ENCODE measurements at places on chromosomes 1 and 21.
A peak's percentile ranks its signal among the peaks of the same experiment; 100 is the strongest.

GRCh38 chr1:22529901-22530621 lies 33.2 kb upstream of the EPHA8 start:
- no peak for DNase-seq

- no peak for DNase-seq
Observed at GRCh38 chr1:202186327-202186726, 7.3 kb upstream of the LGR6 start.

DNA sequence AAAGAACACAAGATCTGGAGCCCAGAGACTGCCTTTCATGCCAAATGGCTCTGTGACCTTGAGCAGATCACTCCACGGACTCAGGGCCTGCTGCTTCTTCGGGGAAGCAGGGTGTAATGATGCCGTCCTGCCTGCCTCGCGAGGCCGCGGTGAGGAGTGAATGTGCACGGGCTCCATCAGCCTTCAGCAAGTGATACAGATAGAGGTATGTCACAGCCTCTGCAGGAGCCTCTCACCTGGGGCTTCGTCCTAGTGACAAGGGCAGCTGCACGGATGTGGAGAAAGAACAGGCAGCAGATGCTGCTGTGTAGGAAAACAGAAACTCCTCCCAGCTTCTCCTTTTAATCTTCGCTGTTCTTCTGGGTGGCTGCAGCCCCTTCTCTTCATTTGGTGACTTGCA lies 127.5 kb downstream of the KCNN3 start:
- DNase-seq, result no peak

- DNase-seq, result no peak
Observed at GRCh38 chr1:163912170-163912884, 590.6 kb downstream of the NUF2 start.

GRCh38 chr1:31792541-31792940 lies 23.3 kb downstream of the SPOCD1 start:
- DNase-seq, result no peak

DNA sequence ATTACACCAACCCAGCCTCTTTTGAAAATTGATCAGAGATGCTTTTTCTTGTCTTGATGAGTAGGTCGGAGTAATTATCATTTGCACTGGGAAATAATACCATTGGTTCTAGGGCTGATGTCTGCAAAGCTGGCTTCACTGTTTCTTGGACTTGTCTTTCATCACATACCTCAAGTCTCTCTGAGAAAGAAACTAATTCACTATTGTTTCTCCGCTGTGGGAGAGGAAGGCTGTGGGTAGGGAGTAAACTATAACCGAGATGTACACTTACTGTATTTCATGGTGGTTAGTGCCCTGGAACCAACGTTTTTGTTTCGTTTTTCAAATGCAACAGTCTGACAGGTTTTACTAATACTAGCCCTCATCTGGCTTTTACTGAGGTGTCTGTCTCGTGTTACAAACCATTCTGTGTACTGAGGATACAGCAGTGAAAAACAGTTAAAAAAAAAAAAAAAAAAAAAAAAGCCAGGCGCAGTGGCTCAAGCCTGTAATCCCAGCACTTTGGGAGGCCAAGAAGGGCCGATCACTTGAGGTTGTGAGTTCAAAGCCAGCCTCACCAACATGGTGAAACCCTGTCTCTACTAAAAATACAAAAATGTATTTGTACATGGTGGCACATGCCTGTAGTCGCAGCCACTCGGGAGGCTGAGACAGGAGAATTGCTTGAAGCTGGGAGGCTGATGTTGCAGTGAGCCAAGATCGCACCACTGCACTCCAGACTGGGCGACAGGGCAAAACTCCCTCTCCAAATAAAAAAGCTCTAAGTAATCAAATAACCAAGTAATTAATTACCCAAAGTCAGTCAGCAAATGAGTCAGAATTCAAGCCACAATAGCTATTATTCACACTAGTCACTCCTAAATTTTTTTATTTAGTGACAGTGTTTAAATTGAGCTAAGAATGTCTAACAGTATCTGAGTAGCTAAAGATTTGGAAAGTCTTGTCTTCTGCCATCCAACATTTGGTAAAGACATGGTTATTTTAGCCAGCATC lies 23.3 kb downstream of the TOMM20 start:
- no peak for DNase-seq

DNA sequence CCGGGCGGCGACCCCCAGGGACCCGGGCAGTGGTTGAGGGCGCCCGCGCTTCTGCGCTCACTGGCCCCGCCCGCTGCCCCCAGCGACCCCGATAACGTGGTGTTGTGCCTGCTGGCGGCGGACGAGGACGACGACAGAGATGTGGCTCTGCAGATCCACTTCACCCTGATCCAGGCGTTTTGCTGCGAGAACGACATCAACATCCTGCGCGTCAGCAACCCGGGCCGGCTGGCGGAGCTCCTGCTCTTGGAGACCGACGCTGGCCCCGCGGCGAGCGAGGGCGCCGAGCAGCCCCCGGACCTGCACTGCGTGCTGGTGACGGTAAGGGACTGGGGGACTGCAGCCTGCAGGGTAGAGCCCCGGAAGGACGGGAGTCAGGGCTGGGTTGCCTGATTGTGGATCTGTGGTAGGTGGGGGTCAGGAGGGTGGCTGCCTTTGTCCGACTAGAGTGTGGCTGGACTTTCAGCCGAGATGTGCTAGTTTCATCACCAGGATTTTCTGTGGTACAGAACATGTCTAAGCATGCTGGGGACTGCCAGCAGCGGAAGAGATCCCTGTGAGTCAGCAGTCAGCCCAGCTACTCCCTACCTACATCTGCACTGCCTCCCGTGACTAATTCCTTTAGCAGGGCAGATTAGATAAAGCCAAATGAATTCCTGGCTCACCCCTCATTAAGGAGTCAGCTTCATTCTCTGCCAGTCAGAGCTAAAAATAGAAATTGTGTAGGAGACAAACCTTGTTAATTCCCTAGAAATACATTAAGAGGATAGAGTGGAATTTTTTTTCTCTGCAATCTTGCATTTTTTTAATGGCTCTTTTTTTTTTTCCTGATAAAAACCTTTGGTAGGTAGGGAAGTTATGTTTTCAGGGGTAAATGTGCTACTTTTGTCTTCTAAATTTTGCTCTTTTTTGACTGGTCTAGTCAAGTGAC lies 1.5 kb downstream of the GADD45A start:
- DNase-seq, result peak; percentile 91

GRCh38 chr1:169094897-169095569 lies 11.5 kb upstream of the ATP1B1 start:
- no peak for DNase-seq

- peak; percentile 27 for DNase-seq
Observed at GRCh38 chr21:46183910-46184624, at the start of gene SPATC1L. Gene SPATC1L, minus strand, starts transcription at chr21:46184459. Its CDS starts 1,643 bp downstream, at chr21:46182816.

- no peak for DNase-seq
Observed at GRCh38 chr1:111127923-111128643, 11.8 kb downstream of the DRAM2 start.

DNA sequence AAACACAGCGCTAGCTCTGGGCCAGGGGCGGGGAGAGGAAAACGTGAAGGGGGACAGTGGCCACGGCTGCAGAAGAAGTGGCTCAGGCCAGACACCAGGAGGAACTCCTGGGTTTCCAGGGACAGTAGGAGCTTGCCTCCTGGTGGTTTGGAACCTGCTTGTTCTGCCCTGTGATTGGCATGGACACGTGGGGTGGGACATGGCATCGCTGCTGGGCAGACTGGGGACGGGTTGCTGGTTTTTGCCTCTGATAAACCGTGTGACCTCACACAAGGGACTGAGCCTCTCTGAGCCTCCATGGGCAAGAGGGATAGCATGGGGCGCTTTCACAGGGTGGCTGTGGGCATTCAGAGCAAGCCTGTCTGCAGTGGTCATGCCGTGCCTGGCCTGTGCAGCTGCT lies 7.5 kb upstream of the PLCH2 start:
- no peak for DNase-seq

GRCh38 chr1:194155962-194156361 lies 969.5 kb upstream of the B3GALT2 start:
- no peak for DNase-seq

- no peak for DNase-seq
Observed at GRCh38 chr1:235708390-235708962, 58.9 kb upstream of the GNG4 start.

DNA sequence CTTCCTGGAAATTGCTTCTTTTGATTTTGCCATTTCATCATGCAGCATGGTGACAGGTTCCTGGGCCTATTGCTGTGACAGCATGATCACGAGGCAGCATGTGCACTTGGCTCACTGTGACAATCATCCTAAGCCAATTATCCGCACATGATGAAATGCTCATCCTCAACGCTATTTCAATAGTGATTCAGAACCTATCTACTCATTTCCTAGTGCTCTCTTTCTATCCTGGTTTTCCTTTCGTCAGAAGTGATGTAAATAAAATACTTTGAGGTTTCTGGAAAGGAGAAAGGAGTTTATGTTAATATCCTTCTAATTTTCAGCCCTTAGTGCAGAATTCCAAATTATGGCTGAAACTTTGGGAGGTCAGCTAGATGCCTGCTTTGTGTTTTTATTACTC lies 110.6 kb upstream of the ADAMTS5 start:
- DNase-seq, result no peak

- DNase-seq, result peak; percentile 63
Observed at GRCh38 chr1:93081716-93082115, 2.6 kb downstream of the MTF2 start.

GRCh38 chr1:221583465-221583864 lies 158.4 kb downstream of the DUSP10 start:
- DNase-seq, result no peak

DNA sequence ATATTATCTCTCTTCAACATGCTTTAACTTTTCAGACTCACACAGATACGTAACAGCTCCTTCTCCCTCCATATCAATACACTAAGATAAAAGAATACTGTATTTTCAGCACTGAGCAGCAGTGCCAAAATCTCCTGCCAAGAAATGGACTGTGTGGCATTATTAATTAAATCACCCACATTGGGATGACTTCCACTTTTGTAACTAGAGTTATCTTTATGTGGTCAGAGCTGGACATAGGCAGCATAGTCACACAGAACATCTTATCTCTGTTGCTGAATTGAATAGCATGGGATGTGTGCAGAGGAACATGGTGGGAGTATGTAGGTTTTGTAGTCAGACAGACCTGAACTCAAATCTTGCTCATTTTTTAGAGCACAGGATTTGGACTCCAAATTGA lies 41.4 kb upstream of the CACYBP start:
- DNase-seq, result no peak

DNA sequence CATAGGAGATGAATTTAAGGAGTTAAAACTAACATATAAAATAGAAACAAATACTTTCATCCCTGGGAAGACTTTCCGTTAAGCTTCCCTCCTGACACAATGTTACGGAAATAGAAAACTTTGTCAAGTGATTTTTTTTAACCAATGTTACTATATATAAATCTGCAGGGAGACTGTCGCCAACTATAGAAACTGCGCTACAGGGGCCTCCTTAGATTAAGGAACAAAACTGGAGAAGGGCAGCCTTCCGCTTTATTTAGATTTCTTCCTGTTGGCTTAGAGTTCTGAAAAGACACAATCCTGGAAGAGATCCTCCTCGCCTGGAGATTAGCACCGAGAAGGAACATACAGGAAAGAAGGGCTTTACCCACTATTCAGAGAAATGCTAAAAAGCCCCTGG lies 1.5 kb downstream of the MGST3 start:
- DNase-seq, result no peak

- DNase-seq, result no peak
Observed at GRCh38 chr1:27454610-27455009, 35.4 kb downstream of the WASF2 start.

DNA sequence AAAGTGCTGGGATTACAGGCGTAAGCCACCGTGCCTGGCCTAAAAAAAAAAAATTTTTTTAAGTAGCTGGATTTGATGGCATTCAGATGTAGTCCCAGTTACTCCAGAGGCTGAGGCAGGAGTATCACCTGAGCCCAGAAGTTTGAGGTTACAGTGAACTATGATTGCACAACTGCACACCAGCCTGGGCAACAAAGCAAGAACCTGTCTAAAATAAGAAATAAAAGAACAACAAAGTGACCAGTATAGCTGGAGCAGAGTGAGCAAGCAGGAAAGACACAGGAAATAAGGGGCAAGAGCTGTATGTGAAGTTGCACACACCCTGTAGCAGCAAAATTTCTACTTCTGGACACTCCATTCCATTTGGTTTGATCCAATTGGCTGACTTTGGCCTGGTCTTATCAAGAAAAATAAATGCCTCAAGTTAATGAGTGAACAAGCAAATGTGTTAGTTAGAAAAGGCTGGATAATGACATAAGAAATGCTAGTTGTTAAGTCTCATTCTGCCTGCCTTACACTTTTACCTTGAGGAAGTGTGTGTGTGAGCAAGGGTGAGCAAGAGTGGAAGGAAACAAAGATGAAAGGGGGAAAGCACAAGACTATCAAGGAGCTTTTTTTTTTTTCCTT lies 7.9 kb downstream of the ATP5IF1 start:
- no peak for DNase-seq

DNA sequence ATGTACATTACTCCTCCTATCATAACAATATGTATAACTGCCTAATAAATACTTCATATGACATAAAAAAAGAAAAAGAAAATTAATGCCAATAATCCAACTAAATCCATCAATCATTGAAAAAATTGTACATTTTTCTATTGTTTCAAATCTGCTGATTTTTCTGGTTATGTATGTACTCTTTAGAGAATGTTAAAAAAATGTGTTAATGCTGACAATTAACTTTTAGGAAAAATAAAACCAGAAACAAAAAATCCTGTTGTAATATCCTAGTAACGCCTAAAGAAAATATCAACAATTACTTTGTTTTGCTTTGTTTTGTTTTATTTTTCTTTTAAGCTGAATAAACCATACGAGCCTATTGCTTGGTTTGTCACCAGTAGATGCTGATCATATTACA lies 213.9 kb upstream of the USP25 start:
- DNase-seq, result no peak

DNA sequence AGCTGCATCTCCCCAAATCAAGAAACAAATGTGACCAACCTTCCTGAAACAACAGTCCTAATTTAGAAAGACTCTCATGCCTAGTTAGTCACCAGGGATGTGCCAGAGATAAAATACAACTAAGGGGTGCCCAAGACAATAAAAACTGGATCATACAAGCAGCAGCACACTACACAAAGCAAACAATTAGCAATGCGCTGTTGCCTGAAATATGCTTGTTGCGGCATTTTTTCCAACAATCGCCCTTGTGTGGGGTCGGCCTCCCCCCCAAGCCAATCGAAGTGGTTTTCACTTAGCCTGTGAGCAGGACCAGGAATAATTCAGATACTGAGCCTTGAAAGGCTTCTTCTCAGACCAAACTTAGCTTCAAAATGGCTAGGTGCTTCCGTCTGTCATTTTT lies 1.4 kb upstream of the STMN1 start:
- DNase-seq, result no peak

GRCh38 chr1:181558416-181558815 lies 75.1 kb downstream of the CACNA1E start:
- no peak for DNase-seq

- no peak for DNase-seq
Observed at GRCh38 chr1:39469150-39469549, 22.3 kb upstream of the BMP8A start.

DNA sequence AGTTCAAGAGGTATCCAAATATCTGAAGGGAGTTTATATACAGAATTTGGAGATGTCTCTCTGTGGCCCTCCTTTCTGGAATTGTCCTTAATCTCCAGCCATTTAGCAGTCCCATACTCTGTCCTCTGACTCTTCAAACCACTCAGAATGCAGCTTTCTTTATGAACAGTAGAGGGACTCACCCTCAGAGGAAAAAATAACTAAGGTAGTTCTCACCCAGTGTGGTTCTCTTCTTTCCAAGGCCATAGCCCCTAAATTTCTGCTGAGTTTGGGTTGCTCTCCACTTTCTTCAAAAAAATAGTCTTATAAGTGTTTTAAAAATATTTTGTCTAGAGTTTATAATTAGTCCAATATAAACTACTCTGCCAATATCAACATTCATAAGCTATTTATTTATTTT lies 369.7 kb downstream of the MATN1 start:
- DNase-seq, result no peak

Measured in pulmonary artery endothelial cell (primary cell).